ENCODE measurements at places on chromosomes 6 and 20.

DNA sequence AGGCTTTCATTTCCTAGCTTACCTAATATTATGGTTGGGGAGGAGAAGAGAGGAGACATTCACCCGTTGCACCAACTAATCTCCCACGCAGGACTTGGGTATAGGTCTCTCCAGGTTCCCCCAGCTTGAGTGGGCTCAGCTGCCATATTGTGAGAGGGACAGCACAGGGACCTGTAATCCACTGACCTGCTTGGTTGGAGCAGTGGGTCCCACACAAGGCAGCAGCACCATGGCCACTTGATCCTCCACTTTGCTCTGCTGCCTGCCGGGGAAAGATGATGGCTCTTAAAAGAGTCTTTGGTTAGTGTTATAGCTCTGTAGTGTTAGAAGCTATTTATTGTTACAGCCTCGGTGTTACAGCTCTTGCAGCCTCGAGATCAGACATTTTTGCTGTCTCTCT is 22.5 kb upstream of the ECHDC1 start:
- no peak for DNase-seq

DNA sequence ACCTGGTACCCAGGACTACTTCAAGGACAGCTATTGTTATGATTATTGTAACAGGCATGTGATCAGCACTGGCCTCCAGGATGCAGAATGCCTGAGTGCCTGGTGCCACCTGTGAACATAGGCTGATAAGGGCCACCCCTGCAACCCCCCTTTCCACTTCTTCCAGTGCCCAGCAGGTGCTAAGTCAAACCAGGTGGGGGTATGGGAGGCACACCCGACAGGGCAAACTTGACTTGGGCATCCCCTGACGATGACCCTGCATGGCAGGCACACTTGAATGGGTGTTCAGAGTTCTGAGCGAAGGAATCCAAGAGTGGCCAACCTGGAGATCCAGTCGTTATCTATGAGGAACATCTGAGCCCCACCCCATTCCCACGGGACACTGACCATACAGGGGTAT is 3.4 kb downstream of the ADA start:
- no peak for DNase-seq

GRCh38 chr6:69216127-69216526 is 580.7 kb downstream of the LMBRD1 start:
- DNase-seq, result no peak

- no peak for DNase-seq
Measured at GRCh38 chr20:37351689-37352607, 6.0 kb downstream of the SRC start.

GRCh38 chr20:57198132-57199072 is 68.0 kb downstream of the BMP7 start:
- no peak for DNase-seq

- DNase-seq, result no peak
Measured at GRCh38 chr20:34363465-34364222, 571 bp downstream of the ITCH start.

GRCh38 chr20:41573955-41574354 is 44.2 kb downstream of the CHD6 start:
- no peak for DNase-seq

DNA sequence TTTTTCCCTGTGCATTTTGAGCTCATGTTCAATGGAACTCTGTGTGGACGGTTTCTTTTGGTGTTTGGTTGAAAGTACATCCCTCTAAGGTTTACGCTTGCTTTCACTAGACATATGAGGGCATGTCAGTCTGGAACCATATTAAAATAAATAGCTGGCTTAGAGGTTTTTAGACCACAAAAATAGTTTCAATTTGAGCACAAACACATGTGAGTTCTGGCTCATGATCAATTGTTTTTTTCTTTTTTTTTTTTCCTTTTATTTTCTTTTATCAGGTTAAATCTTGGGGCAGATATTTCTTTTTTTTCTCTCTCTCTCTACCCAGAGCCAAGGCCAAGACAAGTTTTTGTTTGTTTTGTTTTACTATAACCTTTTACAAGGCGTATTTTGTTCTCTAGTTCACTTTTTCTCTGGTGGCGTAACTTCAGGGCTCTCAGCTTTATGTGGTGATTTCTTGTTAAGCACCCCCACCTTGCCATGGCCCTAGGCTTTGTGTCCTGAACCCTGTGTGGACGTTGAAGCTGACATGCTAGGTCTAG is 92.9 kb downstream of the SHLD1 start:
- DNase-seq, result no peak

GRCh38 chr20:37727957-37728634 is 34.3 kb downstream of the CTNNBL1 start:
- no peak for DNase-seq

DNA sequence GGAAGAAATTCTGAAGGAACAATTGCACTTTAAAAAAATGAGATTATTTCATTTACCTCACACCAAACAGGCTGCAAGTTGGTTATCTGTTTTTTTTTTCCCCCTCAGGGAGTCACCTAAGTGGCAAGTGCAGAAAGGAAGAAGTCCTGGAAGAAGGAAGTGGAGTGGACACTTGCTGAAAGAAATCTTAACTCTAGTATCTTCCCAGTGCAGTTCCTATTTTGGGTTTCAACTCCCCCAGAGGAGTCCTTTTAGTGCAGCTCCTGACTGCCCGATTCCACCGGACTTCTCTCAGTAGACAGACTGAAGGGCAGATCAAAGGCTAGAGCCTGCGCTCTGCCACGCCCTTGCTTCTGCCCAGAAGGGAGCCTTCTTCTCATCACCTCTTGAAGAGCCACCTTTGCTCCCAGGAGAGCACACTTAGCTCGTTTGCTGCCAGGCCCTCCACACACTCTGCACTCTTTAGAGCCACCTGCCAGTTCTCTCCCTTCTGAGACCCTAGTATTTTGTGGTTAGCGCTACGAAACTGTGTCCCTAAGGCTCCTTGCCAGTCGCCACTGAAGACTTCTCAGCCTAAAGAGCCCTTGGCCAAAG is 4.9 kb downstream of the MTCL3 start:
- DNase-seq, result no peak

DNA sequence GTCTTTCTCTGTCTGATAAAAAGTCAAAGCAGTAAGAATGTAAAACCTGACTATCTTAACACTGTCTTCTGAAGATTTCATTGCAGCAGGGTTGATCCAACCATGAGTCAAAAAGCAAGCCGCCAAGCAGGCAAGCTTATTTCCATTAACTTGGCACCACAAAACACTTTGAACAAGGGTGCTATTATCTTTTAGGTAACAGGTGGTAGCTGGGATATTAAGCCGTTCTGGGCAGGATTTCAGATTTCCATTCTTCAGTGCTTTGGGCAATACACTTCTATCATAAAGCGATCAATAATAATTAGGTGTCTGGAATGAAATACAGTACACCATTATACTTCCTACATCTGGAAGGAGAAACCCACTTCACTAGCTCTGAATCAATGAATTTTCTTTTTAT is 181.9 kb downstream of the TBC1D7 start:
- no peak for DNase-seq

- DNase-seq, result no peak
Measured at GRCh38 chr6:135195041-135195440, 13.9 kb downstream of the MYB start.

DNA sequence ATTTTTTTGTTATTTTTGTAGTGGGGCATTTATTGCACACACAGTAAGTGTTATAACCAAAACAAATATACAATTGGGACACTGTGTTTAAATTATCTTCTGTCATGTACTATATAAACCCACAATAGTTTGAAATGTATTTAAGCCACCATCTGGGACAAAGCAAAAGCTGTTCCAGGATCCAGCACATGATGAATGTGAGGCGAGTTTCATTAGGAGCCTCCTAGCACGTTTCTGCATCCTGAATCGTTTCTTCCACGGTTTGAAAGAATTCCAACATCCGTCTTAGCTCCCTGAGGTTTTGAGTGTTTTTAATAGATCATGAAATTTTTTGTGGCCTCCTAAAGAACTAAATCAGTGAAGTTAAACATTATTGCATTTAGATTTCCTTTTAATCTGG is 65.8 kb downstream of the EYA4 start:
- no peak for DNase-seq
